Activated CD8-positive, alpha-beta T cell treated with anti-CD3 and anti-CD28 coated beads for 36 hours (primary cell): ENCODE measurements at places on chromosomes 6 and 20. TPM values are rescaled to one million over a fixed set of nuclear protein-coding genes. Genes with fewer than 3 reads are reported as not detected.
A peak's percentile ranks its signal among the peaks of the same experiment; 100 is the strongest.

Gene OR2J3
- total RNA-seq, result not detected

Gene TCP11
- total RNA-seq, result not detected

Gene FAM83D
- total RNA-seq, result 13.8 TPM

DNA sequence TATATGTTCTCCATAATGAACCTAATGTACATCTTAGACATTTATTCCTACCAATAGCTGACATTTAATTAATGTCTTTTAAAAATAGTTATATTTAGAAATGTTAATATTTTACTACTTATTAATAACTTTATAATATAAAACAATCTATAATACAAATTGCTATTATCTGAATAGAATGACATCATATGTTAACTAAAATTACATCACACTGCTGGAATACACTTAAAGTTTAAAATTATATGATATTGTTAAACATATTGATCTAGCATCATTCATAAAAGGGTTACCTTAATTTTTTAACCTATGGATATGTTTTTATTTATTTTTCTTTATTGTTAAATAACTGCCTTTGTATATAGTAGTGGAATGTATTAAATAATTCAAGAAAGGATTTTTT lies 660.2 kb upstream of the ADGRB3 start:
- DNase-seq, result no peak

DNA sequence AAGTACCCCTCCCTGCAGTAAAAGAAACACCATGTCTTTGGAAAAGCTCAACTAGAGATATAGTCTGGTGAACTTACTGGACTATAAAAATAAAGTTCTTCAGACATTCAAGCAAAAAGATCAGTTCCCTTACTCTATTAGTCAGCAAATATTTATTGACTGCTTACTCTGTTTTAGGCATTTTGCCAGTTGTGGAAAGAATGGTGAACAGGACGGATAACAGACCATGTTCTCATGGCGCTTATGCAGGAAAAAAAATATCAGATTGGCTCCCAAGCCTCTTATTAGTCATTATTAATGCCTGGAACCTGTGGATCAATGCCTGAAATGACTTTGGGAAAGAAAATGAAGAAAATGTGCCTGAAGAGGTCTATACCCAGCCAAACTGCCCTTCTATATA lies 282.2 kb upstream of the EPHA7 start:
- DNase-seq, result no peak

DNA sequence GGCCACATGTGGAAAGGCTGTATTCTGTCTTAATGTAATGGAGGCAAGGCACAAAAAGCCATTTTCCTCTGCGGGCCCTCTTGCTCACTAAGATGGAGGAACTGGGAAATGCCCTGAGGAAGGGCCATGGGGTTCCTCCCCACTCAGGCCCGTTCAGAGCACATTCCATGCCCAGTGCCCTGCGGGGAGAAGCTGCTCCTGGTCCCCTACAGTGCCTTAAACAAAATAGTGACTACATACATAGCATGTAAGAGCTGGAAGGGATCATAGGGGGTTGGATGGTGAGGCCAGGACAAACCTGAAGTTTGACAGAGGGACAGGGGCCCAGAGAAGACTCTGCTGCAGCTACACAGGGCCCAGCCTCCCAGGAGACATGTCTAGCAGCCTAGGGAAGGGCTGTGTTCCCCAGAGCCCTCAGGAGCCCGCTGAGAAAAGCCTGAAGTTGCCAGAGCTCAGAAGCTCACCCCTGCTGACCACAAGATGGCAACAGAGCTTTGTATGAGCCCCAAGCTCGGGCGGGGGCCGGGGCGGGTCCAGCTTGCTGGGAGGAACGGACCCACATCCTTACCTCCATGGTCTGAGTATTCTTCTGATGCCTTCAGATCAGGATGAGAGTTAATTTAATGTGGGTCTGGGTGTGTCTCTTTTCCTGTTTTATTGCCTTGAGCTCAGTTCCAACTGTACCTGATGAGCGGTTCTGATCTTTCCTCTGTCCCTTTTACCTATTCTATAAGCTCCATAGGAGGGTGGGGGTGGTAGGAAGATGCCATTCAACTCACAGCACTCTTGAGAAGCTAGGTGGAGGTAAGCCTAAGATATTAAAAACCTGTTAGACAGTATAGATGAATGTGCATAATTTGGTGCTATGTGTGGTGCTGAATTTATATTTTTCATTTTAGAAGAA lies 242.9 kb downstream of the CDC5L start:
- DNase-seq, result peak; percentile 50

DNA sequence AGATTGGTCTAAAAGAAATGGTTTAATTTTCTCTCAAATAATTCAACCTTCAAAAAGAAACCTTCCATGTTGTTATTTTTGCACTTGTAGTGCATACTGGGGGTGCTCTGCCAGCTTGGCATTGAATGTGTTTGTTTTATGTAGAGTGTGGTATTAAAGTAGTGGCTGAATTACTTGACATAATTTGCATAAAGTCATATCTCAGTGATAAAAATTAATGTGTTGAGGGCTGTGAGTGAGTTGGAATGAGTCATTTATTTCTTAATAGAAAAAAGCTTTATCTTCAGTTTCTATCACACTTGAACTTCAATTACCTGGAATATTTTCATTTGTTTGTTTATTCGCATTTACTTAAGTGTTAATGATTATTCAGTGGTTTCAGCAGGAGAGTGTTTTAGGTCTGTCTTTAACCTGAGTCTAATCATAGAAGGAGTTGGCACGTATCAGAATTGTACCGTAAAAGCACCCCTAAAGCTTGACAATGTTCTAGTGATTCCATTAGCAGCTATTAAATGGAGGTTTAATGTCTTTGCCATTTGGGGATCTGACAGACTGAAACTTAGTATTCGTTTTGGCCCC lies 801.2 kb upstream of the FLRT3 start:
- DNase-seq, result no peak
